Activated effector memory CD4-positive, alpha-beta T cell treated with anti-CD3 and anti-CD28 coated beads, Interleukin-2, amount 50 U/mL, for 16 hours (primary cell): ENCODE measurements at places on chromosomes 7 and 10.
A peak's percentile ranks its signal among the peaks of the same experiment; 100 is the strongest.

DNA sequence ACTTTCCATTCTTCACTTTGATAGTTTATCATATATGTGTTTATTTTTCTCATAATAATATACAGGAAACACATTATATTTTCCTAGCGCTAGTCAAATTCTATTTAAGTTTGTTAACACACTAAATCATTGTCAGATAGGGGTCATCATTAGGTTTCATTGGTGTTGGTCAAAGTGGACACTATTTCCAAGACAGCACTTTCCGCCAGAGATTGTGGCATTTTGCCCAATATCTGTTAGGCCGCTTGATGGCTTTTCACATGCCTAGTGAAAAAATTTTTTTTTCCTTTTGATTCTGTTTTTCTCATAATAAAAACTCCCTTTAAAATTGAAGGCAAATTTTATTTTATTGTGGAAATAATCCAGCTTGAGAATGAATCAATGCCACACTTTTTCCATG is 495.4 kb upstream of the AKR1E2 start:
- DNase-seq, result no peak

DNA sequence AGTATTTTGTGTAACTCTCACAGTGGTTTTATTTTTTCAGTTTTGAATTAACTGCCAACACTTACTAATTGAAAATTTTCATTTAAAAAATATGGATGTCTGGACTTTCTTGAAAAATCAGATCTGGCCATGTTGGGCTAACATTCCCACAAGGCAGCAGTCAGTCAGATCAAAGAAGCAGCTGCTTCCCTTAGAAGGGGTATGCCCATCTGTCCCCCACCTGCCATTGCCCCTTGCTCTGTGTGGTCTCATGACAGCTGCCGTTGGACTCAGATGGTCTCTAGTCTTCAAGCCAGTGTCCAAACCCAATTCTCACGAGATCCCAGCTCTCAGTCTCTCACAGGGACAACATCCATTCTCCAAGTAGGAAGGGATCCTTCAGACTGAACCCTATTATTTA is 212.1 kb upstream of the GHITM start:
- DNase-seq, result no peak

- no peak for DNase-seq
Measured at GRCh38 chr7:17679458-17679857, 260.8 kb downstream of the SNX13 start.

- no peak for DNase-seq
Measured at GRCh38 chr10:26840938-26841732, 19.6 kb downstream of the ABI1 start.

DNA sequence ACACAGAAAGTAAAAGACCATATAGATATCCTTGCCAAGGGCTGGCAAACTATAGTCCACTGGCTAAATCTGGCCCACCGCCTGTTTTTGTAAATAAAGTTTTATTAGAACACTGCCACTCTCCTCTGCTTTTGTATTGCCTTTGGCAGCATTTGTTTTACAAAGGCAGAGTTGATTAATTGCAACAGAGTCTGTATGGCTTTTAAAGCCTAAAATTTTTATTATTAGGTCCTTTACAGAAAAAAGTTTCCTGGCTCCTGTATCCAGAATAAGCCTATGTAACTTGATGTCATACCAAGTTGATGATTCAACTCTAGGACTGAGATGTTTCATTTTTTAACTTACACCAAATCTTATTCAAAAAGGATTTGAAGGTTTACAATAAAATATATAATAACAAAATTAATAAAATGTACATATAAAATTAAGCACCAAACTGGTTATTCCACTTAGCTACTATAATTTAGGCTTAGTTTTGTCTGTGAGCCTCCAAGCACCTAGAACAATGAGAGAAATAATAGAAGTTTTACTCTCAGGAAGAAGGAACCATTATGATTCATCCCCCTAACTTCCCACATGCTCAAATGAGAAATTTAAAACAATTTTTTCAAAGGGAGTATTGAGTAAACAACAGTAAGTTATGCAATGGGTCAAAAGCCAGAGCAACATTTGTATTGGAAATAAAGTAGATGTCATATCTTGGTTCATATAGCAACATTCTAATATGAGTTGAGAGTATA is 31.9 kb downstream of the CPED1 start:
- no peak for DNase-seq

DNA sequence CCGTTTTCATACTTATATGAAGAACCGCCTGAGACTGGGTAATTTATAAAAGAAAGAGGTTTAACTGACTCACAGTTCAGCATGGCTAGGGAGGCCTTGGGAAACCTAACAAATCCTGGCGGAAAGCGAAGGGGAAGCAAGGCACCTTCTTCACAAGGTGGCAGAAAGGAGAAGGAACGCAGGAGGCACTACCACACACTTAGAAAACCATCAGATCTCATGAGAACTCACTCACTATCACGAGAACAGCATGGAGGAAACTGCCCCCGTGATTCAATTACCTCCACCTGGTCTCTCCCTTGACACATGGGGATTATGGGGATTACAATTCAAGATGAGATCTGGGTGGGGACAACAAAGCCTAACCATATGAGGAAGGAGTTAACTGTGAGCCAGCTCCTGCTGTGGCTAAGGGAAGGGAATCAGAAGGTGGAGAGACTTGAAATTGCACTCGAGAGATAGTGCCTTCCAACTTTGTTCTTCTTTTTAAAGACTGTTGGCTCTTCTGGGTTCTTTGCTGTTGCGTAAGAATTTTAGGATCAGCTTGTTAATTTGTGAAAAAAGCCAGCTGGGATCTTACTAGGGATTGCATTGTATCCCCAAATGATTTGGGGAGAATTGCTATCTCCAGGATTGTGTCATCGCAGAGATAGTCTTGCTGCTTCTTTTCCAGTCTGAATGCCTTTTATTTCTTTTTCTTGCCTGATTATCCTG is 21.0 kb downstream of the OPTN start:
- no peak for DNase-seq

DNA sequence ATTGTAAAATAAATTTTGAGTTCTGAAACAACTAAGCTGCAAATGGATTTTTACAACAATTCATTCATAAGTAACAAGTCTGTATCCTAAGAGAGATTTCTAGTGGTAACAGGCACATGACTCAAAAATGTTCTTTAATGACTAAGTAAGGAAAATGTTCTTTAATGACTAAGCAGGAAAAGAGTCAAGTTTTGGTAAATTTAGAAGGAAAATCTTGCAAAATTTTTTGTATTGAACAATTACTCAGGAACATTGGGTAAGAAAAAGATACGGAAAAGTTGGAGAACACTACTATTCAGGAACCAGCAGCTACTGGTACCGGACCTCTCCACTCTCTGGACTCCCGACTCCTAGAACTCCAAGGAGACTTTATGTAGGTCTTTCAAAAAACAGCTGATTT is 33.5 kb downstream of the HYCC1 start:
- DNase-seq, result no peak

- no peak for DNase-seq
Measured at GRCh38 chr7:152115021-152115718, 89.7 kb downstream of the GALNT11 start.

GRCh38 chr10:6416892-6417512 is 163.1 kb downstream of the PRKCQ start:
- DNase-seq, result no peak

DNA sequence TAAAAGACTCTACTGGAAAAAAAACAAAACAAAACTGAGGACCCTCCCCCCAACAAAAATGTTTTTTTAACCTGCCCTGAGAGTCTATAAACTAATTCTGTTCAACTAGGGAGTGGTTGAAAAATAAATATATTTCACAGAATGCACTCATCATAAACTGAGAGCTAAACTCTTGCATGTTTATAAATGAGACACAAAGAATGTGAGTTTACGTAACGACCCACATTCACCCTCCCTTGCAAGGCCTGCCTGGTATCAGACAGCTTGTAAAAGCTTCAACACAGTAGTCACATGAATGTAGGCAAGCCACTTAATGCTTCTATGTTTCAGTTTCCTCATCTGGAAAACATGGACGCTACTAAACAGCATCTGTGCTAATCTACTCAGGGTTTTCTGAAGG is 50.3 kb downstream of the JAZF1 start:
- no peak for DNase-seq

GRCh38 chr10:19904202-19904661 is 88.0 kb downstream of the PLXDC2 start:
- DNase-seq, result no peak

DNA sequence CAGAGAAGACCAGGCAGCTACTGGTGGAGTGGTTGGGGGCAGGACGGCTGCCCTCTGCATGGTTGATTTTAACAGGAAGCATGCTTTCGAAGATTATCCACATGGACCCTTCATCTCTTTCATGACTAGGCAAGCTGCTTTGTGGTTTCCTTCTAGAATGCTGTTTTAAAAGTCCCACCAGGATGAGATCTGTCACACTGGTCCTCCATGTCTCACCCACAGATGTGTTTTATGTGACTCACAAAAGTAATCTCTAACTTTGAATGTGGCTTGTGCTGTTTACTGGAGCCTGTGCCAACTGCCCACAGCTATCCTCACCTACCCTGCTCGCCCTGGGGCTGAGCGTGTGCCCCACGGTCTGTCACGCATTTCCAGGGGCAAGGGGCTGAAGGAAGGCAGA is 188.8 kb downstream of the GFRA1 start:
- no peak for DNase-seq

DNA sequence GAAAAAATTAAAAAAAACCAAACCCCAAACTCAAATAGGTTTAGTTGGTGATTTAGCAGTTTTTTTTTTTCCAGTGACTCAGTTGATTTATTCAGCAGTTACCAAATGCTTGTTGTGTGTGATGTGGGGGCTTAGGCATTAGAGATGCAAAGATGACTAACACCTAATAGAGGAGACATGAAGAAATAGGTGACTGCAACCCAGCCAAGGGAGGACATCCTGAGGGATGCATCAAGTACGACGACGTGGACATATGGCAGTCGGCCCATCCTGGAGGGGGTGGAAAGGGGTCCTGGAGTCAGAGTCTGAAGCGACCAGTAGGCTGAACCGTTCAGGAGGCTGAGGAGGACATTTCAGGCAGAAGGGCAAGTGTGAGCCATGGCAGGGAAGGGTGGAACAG is 35.5 kb downstream of the LRMDA start:
- no peak for DNase-seq

DNA sequence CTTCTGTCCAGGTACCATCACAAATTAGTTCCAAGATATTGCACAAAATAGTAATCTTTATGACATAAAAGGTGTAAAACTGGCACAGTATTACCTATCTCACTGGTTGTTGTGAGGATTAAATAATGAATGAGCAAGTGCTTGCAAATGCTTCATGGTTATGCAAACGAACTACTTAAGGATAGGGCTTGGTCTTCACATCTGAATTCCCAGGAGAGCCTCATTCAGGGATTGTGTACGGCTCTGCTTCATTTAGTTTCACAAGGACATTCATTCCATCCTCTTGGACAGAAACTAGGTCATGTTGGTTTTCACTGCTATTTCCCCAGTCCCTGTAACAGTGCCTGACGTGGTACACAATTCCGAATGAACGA is 12.1 kb downstream of the ABCA13 start:
- DNase-seq, result no peak

- peak; percentile 66 for DNase-seq
Measured at GRCh38 chr7:32502728-32503127, 7.4 kb downstream of the AVL9 start.
